ENCODE measurements at places on chromosomes 5 and 9. TPM values are rescaled to one million over a fixed set of nuclear protein-coding genes. Genes with fewer than 3 reads are reported as not detected.

The SLC4A9 gene
- total RNA-seq = 0.72 TPM

The GFI1B gene
- total RNA-seq = not detected

The LCN12 gene
- total RNA-seq = 2.8 TPM

The INSL4 gene
- total RNA-seq = not detected

The SPATA31E1 gene
- total RNA-seq = not detected

The TEX48 gene
- total RNA-seq = 0.55 TPM

The TRUB2 gene
- total RNA-seq = 21.5 TPM

The PKD2L2 gene
- total RNA-seq = not detected

The EQTN gene
- total RNA-seq = not detected

The PCDHA3 gene
- total RNA-seq = not detected

The PCDHA9 gene
- total RNA-seq = not detected

The FOXD4L4 gene
- 0.19 TPM for total RNA-seq

The IL4 gene
- 0.55 TPM for total RNA-seq

The C7 gene
- total RNA-seq = not detected

The RAD17 gene
- total RNA-seq = 24.9 TPM

The PCDHB10 gene
- total RNA-seq = not detected

The GRAMD2B gene
- 3.9 TPM for total RNA-seq

The DDX4 gene
- total RNA-seq = 0.23 TPM

The CDX1 gene
- total RNA-seq = not detected

The NACC2 gene
- total RNA-seq = 8.3 TPM

The NKD2 gene
- 2.9 TPM for total RNA-seq

The LAMC3 gene
- 0.22 TPM for total RNA-seq

The ZNF879 gene
- 7.2 TPM for total RNA-seq

The PCA3 gene
- not detected for total RNA-seq

The MUSK gene
- total RNA-seq = not detected

The LIFR gene
- total RNA-seq = not detected

The GDA gene
- not detected for total RNA-seq

The ZNF189 gene
- 12.8 TPM for total RNA-seq

The TRIM14 gene
- 90.0 TPM for total RNA-seq

The AK1 gene
- 83.0 TPM for total RNA-seq

The CA9 gene
- 0.24 TPM for total RNA-seq

The FGD3 gene
- 155 TPM for total RNA-seq

The AK8 gene
- not detected for total RNA-seq

All from activated naive CD4-positive, alpha-beta T cell treated with anti-CD3 and anti-CD28 coated beads, Interleukin-2, amount 10 ng/mL, durations not matched to agents 5 hours and 36 hours (primary cell).